ENCODE measurements at places on chromosomes 6 and 20.
A peak's percentile ranks its signal among the peaks of the same experiment; 100 is the strongest.

- peak; percentile 94 for DNase-seq
Observed at GRCh38 chr6:116631379-116631990, 15.2 kb downstream of the RSPH4A start.

- no peak for DNase-seq
Observed at GRCh38 chr20:3067139-3068014, 4.0 kb upstream of the OXT start.

DNA sequence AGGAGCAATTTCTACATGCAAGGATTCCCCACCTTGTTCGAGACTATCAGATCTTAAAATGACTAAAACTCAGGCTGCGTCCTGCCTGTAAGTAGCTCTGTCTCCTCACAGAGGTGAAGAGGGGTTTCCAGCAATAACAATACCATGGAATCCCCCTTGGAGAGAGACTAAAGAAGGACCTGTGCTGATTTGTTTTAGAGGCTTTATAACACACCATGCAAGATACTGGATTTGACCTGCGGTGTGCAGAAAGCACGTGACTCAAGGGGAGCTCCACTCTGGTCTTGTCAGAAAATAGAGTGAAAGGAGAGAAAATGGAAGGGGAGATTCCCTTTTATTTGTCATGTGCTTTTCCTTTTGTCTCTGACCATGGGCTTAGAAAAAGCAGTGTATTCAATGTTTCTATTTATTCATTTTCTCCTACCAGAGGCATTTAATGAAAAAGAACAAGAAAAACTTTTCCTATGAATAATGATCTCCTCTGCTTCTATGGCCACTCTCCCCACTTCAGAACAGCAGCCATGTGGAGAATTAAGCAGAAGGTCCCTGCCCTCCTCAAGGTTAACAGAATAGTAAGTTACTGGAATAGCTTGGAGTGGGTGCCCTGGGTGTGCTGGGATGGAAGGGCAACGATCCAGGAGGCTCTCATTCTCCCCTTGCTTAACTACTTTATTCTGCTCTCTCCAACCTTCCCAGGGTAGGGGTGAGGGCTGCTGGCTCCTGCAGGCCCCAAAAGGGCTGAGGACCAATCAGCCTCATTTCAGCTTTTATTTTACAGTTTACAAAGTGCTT is 19.2 kb upstream of the MRPS10 start:
- DNase-seq = no peak

- no peak for DNase-seq
Observed at GRCh38 chr6:39173270-39173669, 56.0 kb downstream of the KCNK5 start.

DNA sequence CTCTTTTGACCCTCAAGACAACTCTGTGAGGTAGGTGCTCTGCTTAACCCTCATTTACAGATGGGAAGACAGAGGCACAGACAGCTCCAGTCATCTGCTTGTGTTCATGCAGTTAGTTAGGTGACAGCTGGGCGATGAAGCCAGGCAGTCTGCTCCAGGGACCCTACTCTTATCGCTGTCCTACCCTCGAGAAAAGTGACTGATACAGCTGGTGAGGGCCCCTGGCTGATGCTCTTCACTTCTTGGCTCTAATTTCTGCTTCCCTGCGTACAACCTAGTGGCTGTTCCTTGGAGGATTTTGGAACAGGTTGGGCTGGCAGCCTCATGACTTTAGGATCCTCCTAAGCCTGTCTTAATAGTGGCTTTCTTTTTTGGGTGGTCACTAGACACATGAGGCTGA is 9.1 kb upstream of the TJAP1 start:
- no peak for DNase-seq

GRCh38 chr6:39017547-39017880 is 31.1 kb upstream of the GLP1R start:
- no peak for DNase-seq

- peak; percentile 45 for DNase-seq
Observed at GRCh38 chr6:134537146-134537555, 219.2 kb upstream of the SGK1 start.

- DNase-seq = peak; percentile 21
Observed at GRCh38 chr6:68238097-68238601, 396.9 kb upstream of the ADGRB3 start.

- no peak for DNase-seq
Observed at GRCh38 chr20:12764053-12764452, 244.7 kb upstream of the SPTLC3 start.

DNA sequence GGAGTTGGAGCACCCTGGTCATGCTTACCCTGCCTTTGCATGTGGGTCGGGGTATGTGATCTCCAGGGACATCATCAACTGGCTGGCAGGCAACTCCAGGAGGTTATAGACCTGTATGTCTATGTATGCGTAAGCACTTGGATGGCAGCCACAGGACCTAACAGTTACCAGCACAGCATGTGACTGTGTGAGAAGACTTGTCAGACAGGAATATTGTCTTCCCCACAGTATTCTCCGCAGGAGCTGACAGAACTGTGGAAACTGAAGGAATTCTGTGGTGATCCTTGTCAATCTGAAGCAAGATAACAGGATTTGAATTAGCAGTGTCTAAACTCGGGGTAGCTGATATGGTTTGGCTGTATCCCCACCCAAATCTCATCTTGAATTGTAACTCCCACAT is 59.2 kb downstream of the TMEM244 start:
- DNase-seq = no peak

DNA sequence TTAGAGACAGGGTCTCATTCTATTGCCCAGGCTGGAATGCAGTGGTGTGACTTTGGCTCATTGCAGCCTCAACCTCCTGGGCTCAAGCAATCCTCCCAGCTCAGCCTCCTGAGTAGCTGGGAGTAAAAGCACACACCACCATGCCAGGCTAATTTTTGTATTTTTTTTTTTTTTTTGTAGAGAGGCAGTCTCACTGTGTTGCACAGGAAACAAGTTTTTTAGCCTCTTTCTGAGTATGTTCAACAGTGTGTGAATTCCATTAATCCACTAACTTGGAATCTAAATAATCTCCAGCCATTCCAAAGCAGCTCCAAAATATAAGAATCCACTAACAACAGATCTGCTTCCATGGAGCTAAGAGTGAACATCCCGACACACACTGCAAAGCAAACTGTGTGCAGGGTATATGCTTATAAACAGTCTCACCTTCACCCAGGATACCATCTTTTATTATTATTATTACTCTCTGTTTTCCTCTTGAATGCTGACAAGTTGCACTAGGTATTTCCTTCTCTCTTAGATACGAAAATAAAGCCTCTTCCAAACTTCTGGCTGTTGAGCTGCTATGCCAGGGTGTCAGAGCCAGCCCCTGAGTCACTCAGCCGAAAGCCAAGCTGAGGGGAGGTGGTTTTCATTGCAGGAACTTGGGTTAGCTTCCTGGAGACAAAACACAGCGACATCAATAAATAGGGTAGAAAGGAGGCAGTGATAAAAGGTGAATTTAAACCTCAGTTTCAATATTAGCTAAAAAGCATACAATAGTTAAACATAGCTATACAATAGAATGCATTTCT is 264.9 kb downstream of the HIVEP2 start:
- no peak for DNase-seq

GRCh38 chr6:28490205-28490890 is 25.2 kb downstream of the GPX6 start:
- peak; percentile 8 for DNase-seq

DNA sequence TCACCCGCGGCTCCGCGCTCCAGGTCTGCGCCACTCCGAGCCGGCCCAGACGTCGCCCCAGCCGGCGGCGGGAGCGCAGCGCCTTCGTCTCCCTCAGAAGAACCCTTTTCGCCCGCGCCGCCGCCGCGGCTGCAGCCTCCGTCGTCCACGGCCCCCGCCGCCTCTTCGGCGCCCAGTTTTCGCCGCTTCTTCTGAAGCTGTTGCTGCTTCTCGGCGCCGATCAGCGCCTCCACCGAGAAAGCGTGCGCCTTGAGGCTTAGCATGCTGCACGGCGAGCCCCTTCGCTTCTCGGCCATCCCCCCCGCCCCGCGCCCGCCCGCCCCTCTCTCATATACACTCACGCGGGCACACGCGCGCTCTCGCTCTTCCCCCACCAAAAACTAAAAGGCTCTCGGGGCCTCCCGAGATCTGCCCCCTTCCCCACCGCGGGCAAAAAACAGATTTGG is 489 bp downstream of the TBX18 start:
- peak; percentile 84 for DNase-seq

DNA sequence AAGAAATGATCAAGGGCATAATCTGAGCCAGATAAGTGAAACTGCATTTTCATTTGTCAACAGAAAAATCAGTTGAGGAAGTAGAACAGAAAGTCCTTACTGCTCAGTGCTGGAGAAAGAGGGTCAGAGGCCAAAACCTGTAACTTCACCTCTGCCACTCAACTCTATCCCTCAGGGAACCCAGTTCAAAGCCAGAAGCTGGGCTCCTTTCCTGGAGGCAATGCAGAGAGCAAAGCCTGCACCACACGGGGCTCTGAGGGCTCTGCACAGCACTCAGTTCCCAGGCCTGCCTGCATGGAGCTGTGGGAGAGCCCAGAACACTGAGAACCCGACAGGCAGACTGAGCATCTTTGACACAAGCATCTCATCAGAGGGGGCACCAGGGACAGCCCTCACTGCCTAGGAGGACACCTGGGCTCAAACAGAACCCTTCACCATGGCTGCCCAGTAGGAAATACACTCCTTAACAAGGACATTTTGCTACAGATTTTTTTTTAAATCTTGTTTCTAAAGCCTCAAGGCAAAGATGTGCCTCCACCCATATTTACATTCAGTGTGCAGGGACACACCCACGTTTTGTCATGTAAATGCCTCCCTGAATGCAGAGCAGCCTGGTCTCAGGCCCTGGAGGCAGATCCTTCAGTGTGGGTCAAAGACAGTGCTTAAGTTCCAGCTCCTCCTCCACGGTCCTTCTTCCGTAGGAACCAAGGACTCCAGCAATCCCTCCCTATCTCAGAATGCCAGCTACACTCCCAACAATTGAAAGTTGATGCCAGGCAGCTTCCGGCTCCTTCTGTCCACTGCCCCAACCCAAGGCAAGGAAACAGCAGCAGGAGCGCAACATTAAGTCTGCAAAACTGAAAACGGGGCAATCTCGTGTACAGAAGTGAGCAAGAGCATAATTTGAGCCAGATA is 6.6 kb downstream of the RNASET2 start:
- no peak for DNase-seq

DNA sequence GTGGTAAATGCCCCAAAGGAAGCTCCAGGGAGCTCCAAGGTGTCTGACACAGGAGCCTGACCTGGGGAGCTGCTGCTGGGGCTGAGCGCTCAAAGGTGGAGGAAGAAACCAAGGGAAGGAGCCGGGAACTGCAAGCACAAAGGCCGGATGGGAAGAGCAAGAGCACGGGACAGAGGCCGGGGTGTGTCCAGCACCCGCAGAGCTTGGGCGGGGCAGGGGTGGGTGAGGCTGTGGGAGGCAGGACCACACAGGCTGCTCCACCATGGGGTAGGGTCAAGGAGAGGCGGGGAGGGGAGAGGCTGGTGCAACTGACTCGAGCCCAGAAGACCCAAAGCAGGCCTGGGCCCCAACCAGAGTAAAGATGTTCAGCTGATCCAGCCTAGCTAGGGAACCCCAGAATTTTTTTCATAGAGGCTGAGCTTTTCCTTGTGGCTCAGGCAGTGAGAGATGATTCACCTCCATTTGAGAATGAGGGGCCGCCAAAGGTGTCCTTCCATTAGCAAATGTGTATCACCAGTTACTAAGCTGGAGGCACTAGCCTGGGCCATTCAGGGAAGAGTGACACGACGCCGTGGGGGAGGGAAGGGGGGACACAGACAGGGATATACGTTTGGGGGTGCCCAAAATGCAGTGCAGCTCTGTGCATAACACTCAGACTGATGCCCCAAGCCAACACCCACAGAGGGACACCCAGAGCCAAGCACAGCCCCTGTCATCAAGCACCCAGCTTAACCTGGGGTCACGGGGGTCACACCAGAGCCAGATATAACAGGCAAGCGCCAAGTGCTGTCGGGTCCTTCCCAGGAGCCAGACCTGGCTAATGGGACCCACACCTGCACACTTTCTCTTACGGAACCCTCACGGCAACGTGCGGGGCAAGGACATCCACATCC is 21.3 kb upstream of the TLDC2 start:
- no peak for DNase-seq

- peak; percentile 87 for DNase-seq
Observed at GRCh38 chr20:34522969-34523871, 7.0 kb downstream of the DYNLRB1 start.

GRCh38 chr6:169070506-169071176 is 183.0 kb downstream of the THBS2 start:
- peak; percentile 23 for DNase-seq

DNA sequence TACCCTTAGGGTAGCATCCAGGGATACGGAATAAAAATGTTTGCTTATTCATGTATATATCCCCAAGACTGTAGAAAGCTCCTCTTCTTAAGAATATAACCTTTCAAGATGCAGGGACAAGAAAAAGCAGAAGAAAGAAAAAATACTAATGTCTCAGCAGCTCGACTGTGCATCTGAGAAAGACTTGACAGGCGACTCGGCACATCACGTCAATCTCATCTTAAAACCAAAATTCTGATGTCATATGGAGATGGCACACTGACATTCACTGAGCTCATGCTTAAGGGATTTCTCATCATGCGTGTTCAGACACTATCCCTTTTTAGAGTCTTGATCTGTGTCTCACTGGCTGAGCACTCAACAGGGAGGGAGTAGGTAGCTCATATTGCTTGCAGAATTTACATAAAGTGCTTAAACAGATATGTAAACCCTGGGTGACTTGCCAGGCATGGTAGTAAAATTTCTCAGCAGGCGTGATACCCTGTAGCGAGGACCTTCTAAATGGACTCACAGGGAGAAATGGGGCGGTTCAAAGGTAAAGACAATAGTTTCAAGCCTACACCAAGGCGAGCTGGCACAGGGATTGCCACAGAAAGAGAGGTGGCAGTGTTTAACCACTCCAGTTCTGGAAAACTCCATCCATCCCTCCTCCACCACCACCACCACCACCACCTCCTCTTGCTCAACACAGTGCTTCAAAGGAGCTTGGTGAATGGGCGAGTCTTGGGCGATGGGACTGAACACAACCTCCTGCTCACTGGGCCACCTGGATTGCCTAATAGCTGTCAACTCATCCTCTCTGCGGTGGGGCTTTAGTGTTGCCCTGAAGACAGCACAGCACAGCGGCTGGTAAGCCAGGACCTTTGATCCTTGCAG is 330.5 kb downstream of the TFAP2A start:
- DNase-seq = no peak

- no peak for DNase-seq
Observed at GRCh38 chr6:33609019-33609418, 12.1 kb upstream of the ITPR3 start.

DNA sequence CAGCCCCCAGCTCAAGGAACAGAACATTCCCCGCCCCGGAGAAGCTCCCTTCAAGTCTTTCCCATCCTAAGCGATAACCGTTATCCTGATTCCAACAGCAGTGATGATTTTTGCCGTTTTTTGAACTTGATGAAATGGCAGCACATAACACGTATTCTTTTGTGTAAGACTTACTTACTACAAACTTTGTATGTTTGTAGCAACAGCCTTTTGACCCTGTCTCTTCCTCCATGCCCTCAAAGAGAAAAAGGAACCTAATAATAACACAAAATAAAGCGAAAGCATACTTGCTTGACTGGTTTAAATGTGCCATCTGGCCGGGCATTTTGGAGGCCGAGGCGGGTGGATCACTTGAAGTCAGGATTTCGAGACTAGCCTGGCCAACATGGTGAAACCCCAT is 26.4 kb upstream of the SLC9A8 start:
- no peak for DNase-seq

All from DMS53 (cell line).